ENCODE measurements at places on chromosomes 16 and 17.

GRCh38 chr16:57694725-57695679, at the start of gene DRC7:
Gene DRC7, plus strand, starts transcription at chr16:57694806. Its CDS starts 3,144 bp downstream, at chr16:57697950.
- peak; percentile 68 for DNase-seq

GRCh38 chr17:320139-320538, 32.5 kb downstream of the RPH3AL start:
- no peak for DNase-seq

DNA sequence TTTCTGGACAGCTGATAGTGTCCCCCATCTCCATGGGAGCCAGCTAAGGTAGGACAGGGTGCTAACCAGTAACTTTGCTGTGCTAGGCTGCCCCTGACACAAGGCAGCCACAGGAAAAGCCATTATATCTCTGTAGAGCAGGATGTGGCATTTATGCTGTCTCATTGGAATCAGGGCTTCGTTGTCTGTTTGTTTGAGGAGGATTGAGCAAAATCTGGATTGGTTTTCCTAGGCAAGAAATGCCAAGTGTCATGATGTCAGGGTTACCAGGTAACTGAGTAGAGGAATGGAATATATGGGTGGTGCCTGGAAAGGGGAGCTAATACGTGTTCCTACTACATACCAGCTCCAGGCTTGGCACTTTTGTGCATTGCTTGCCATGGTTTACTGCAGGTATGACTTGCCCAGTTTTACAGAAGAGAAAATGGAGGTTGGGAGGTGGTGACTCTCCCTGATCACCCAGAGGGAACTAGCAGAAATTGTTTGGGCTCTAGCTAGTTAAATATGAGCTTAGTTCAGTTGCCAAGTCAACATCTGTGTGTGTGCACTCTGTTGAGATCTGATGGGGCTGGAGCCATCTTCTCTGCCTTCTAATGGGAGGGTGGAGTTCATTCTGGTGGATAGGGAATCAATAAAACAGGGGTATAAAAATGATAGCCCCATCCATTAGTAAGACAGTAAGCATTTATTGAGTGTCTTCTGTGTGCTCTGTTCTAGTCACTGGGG, 33.9 kb downstream of the GNAO1 start:
- no peak for DNase-seq

GRCh38 chr16:57341441-57342303, 16.9 kb upstream of the CCL22 start:
- no peak for DNase-seq

- no peak for DNase-seq
These were observed 17.3 kb downstream of the CDH13 start for GRCh38 chr16:82643936-82644630.

DNA sequence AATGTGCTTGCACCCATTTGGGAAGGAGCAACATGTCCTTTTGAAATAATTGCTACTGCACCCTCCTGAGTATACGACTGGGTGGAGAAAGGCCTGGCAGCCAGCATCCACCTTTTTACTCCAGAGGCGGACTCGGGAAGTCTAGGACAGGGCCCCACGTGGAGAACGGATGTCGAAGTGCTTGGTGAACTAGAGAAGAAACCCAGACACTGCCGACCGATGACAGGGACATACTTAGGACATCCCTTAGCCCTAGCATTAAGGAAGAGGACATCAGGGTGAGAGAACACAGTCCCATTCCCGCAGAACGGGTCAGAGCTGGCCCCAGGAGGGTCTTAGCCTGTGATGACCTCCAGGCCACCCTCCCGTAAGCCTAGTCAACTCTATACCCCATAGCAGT, 3.8 kb downstream of the YBX2 start:
- DNase-seq: no peak

DNA sequence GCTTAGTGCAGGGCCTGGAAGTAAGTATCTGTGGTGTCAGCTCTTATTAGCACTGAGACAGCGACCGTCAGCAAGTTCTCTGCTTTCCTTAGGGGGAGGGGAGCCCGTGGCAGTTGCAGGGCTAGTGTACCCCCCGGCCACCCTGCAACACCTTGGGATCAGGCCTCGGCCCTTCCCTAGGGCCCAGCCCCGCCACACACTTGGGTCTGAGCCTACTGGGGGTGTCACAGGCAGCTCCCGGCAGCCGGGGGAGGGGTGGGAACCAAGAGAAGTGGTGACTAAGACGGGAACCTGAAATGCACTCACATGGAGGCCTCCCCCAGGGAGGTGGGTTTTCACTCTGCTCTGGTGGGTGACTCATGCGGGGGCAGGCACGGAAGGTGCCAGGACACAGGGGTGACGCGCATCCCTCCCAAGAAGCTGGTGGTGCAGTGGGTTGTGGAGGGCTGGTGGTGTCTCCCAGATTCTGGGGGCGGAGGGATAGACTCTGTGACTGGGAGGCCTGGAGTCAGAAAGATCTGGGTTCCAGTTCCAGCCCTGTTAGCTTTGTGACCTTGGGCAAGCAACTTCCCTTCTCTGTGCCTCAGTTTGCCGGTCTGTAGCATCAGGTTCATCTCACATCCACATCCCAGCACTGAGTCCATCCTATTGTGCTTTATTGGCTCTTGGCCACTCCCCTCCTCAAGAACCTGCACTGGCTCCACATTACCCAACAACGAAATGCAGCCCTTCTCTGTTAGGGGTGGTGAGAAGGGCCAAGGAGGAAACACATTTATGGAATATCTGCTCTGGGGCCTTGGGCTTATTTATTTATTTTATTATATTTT, 44.5 kb downstream of the LAT start:
- DNase-seq: peak; percentile 81

DNA sequence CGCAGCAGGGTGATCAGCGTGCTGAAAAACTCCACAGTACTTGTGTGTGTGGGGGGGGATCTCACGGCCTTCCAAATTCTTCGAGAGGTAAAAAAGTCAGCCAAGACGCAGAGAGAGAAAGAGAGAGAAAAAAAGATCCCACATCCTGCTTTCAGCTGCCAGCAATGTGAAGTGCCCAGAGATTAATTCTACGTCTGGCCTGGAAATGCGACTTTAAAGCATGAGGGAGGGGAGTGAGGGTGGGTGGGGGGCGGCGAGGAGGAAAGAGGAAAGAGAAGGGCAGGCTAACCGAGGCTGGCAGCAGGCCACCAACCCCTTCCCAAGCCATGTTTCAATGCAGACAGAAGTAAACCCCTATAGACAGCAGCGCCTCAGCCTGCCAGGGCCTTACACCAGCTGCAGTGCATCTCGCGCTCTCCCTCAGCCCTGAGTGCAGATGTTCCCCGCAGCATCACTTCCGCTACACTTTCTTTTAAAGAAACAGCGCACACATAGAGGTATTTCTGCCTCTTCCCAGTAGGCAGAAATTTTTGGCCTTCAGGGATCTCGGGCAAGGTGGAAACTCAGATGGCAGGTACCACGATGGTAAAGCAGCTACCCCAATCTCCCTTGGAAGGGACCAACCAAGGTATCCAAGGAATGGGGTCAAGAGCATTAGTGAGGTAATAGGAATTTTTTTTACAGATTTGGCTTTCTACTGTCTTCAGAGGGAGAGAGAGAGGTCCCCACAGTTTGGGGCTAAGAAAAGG, 87.8 kb downstream of the SMG6 start:
- no peak for DNase-seq

Measured in A549 (cell line).